ENCODE measurements at places on chromosomes 5 and 9. TPM values are rescaled to one million over a fixed set of nuclear protein-coding genes. Genes with fewer than 3 reads are reported as not detected.

GRCh38 chr5:154395407-154396106, 50.2 kb upstream of the SAP30L start:
- H3K4me3 ChIP-seq, result no peak overlapping the region
- H3K36me3 ChIP-seq, result peaks cover 14% of the 10 kb centered on the region

GRCh38 chr5:61823065-61823464, 482.9 kb upstream of the KIF2A start:
- no peak overlapping the region for H3K27ac ChIP-seq
- no peaks in the 10 kb centered on the region for H3K27me3 ChIP-seq
- H3K4me1 ChIP-seq, result peaks cover 17% of the 10 kb centered on the region
- no peak for DNase-seq
- no peak overlapping the region for H3K4me3 ChIP-seq

The LURAP1L gene
- polyA plus RNA-seq, result 24.9 TPM

The RNF183 gene
- 0.12 TPM for polyA plus RNA-seq

DNA sequence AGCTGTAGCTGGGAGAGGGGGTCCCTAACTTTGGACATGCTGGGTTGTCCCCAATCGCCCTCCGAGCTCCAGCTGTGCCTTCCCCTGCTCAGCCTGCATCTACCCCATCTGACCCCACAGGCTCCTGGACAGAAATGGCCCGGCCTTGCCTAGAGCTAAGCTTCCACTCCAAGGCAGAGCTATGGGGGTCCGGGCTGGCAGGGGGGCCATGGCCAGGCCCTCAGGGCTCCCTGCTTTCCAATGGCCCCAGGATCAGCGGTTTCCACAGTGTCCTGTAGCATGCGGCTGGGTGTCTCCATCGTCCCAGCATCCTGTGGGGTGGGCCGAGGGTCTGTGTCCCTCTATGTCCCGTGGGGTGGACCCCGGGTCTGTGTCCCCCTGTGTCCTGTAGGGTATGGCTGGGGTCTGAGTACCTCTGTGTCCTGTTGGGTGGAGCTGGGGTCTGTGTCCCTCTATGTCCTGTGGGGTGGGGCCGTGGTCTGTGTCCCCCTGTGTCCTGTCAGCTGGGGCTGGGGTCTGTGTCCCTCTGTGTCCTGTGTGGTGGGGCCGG, 130.6 kb downstream of the RXRA start:
- H3K27me3 ChIP-seq, result no peaks in the 10 kb centered on the region
- no peaks in the 10 kb centered on the region for H3K36me3 ChIP-seq
- H3K27ac ChIP-seq, result peak overlapping the region; percentile 93
- DNase-seq, result no peak
- no peak overlapping the region for H3K4me3 ChIP-seq

- H3K4me3 ChIP-seq, result no peak overlapping the region
- no peaks in the 10 kb centered on the region for H3K27me3 ChIP-seq
- H3K4me1 ChIP-seq, result no peaks in the 10 kb centered on the region
- DNase-seq, result no peak
- no peak overlapping the region for H3K27ac ChIP-seq
Measured at GRCh38 chr5:120239086-120239485, 225.0 kb upstream of the PRR16 start.

GRCh38 chr5:37703841-37704241, 136.0 kb downstream of the GDNF start:
- H3K27ac ChIP-seq, result no peak overlapping the region
- no peaks in the 10 kb centered on the region for H3K27me3 ChIP-seq
- H3K4me3 ChIP-seq, result no peak overlapping the region
- no peak for DNase-seq
- H3K36me3 ChIP-seq, result no peaks in the 10 kb centered on the region

The SHROOM1 gene
- polyA plus RNA-seq, result 15.0 TPM

- H3K36me3 ChIP-seq, result peaks cover 3% of the 10 kb centered on the region
- H3K27me3 ChIP-seq, result no peaks in the 10 kb centered on the region
- H3K27ac ChIP-seq, result no peak overlapping the region
- no peaks in the 10 kb centered on the region for H3K4me1 ChIP-seq
- no peak for DNase-seq
Measured at GRCh38 chr9:112234779-112235178, 59.7 kb upstream of the SUSD1 start.

- no peaks in the 10 kb centered on the region for H3K27me3 ChIP-seq
- H3K27ac ChIP-seq, result no peak overlapping the region
- H3K4me3 ChIP-seq, result no peak overlapping the region
- no peaks in the 10 kb centered on the region for H3K4me1 ChIP-seq
Measured at GRCh38 chr5:135135530-135136226, 101.7 kb upstream of the PITX1 start.

GRCh38 chr9:131740898-131741297, 1.0 kb upstream of the RAPGEF1 start:
- no peak overlapping the region for H3K4me3 ChIP-seq

DNA sequence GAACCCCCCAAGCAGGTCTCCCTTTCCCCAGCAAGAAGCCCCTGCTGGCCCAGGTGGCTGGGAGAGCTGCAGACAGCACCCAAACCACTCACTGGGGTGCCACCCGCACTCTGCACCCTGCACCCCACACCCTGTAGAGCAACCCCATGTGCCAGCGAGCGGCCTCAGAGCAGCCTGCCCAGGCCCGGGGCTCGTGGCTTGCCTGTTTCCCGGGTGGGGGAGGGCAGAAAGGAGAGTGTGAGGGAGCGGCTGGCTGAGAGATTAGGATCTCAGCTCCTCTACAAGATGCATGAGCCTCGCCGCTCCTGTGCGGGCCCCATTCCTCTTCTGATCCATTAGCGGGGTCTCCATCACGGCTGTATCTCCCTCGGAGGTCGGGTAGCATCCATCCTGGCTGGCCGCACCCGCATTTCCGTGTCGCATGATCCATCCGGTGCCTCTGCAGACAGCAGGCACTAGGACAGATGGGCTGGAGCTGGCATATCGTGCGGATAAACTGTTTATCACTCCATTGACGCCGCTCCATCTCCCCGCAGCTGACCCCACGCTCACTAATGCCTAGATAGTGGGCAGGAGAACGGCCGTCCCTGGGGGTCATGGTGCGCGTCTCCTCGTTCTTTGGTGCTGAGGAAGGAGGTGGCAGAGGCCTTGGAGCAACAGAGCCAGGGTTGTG, 54.4 kb downstream of the MRPL36 start:
- H3K4me1 ChIP-seq, result no peaks in the 10 kb centered on the region
- peak; percentile 5 for DNase-seq
- peaks cover 4% of the 10 kb centered on the region for H3K27me3 ChIP-seq
- H3K4me3 ChIP-seq, result no peak overlapping the region

GRCh38 chr9:70390933-70391341, 23.5 kb downstream of the KLF9 start:
- H3K36me3 ChIP-seq, result no peaks in the 10 kb centered on the region
- peak overlapping the region; percentile 48 for H3K27ac ChIP-seq
- peak; percentile 20 for DNase-seq
- H3K27me3 ChIP-seq, result no peaks in the 10 kb centered on the region

- no peak overlapping the region for H3K27ac ChIP-seq
- no peaks in the 10 kb centered on the region for H3K36me3 ChIP-seq
- H3K4me1 ChIP-seq, result no peaks in the 10 kb centered on the region
- H3K4me3 ChIP-seq, result no peak overlapping the region
Measured at GRCh38 chr9:95641586-95641985, 124.8 kb upstream of the PTCH1 start.

DNA sequence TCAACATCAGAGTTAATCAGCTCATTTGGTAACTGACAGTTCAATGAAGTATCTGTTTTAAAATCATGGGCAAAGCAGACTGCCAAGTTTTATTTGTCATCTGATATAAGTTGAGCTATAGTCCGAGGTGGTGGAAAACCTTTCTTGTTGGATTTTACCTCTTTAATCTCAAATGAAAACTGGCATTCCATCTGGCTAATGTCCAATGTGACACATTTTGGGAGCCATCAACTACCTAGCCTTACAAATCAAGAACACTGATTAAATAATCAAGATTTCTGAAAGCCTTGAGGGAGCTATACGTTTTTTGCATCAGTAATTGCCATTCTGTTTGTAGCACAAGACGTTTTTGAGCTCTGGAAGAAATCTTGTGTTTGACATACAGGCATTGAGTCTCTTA, 1380.5 kb upstream of the WWC1 start:
- no peak overlapping the region for H3K27ac ChIP-seq
- DNase-seq, result no peak
- no peaks in the 10 kb centered on the region for H3K4me1 ChIP-seq
- no peak overlapping the region for H3K4me3 ChIP-seq
- H3K36me3 ChIP-seq, result no peaks in the 10 kb centered on the region

The FRMD3 gene
- 1.6 TPM for polyA plus RNA-seq

DNA sequence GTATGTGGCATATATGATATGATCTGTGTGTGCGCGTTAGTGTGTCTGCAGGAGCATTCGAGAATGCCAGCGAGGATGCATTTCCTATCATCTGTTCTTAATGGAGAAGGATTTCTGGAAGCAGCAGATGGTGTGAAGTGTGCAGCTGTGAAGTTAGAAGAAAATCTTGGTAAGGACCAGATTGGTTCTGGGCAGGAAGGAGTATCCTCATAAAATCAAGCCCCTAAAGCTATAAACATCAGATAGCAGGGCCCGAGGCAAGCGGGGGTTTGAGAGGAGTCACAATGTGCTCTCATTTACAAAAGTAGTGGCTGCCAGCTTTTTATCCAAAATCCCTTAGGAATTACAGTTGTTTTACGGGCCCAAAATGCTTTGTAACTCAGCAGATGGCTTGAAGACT, 40.0 kb downstream of the DAPK1 start:
- no peak overlapping the region for H3K4me3 ChIP-seq
- H3K27ac ChIP-seq, result no peak overlapping the region
- no peaks in the 10 kb centered on the region for H3K36me3 ChIP-seq
- no peaks in the 10 kb centered on the region for H3K27me3 ChIP-seq

GRCh38 chr5:123701511-123702200, 189.7 kb downstream of the CSNK1G3 start:
- no peak overlapping the region for H3K4me3 ChIP-seq
- H3K36me3 ChIP-seq, result no peaks in the 10 kb centered on the region
- DNase-seq, result no peak
- no peaks in the 10 kb centered on the region for H3K4me1 ChIP-seq

DNA sequence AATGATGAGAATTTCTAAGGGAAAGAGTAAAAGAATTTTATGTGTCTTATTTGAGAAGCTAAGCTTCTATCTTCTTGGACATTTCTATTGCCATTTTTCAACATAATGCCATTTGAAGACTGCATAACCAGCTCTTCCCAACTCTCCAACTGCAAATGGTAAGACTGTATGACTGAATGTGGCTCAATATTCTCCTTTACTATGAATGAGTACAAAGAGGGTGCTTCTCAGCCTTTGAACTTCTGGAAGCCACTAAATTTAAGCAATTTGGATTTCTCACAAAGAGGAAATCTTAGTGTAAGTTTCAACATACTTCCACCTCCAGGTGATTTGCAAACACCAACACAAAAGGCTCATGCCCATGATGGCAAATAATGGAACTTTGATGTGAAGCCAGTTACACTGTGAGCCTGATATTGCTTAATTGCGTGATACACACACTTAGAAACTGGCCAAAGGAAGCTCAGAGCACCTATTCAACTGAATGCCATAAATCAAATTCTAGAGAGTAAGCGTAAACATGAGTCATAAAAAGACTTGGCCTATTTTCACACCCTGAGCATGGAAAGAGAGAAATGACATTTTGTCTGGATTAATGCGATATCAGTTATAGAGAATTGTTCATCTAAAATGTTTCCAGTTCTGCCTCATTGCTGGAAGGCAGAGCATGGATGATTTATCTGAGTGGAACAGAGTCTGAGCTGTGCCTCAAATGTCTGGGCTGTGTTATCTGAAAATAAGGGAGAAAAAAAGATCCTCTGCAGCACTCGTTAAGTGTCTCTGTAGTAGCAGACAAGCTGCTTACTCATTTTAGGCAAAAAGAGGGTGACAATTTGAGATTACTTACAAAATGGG, 145.3 kb downstream of the PLK2 start:
- no peaks in the 10 kb centered on the region for H3K27me3 ChIP-seq
- no peak for DNase-seq
- no peaks in the 10 kb centered on the region for H3K36me3 ChIP-seq
- H3K4me1 ChIP-seq, result no peaks in the 10 kb centered on the region
- H3K27ac ChIP-seq, result no peak overlapping the region

The HTR1A gene
- not detected for polyA plus RNA-seq

The NFIB gene
- polyA plus RNA-seq, result 7.3 TPM

The TAS2R1 gene
- not detected for polyA plus RNA-seq

- no peaks in the 10 kb centered on the region for H3K36me3 ChIP-seq
- H3K27me3 ChIP-seq, result no peaks in the 10 kb centered on the region
- H3K27ac ChIP-seq, result no peak overlapping the region
- peaks cover 14% of the 10 kb centered on the region for H3K4me1 ChIP-seq
- H3K4me3 ChIP-seq, result no peak overlapping the region
Measured at GRCh38 chr9:15155323-15155722, 151.7 kb downstream of the TTC39B start.

DNA sequence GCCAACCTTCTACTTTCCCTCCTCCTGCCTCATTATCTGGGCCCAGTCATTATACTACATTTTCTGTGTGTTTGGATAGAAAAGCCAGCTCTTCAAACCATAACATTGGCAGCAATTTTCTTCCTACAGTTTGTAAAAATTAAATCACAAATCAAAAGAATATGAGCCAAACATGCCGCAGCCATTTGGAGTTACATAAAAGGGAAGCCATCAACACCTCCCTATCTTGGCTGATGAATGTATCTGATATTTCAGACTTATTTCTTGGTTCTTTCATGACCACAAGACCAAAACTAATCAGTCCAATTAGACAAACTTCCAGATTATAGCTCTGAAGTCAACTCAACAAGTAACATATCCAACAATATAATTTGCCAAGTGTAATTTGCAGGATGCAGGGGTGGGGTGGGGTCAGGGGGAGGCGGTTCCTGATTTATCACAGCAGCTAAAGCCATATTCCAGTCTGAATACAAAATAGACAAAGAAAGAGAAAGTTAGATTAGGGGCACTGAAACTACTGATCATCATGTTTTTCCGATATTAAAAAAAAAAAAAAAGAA, 89.4 kb upstream of the CNTLN start:
- no peaks in the 10 kb centered on the region for H3K27me3 ChIP-seq
- H3K4me3 ChIP-seq, result no peak overlapping the region
- H3K36me3 ChIP-seq, result no peaks in the 10 kb centered on the region
- no peak overlapping the region for H3K27ac ChIP-seq
- H3K4me1 ChIP-seq, result no peaks in the 10 kb centered on the region

The ZMYND19 gene
- polyA plus RNA-seq, result 15.4 TPM

- H3K4me3 ChIP-seq, result no peak overlapping the region
- no peak overlapping the region for H3K27ac ChIP-seq
- no peaks in the 10 kb centered on the region for H3K27me3 ChIP-seq
- no peaks in the 10 kb centered on the region for H3K4me1 ChIP-seq
- no peak for DNase-seq
Measured at GRCh38 chr5:153702265-153702664, 211.8 kb downstream of the GRIA1 start.

DNA sequence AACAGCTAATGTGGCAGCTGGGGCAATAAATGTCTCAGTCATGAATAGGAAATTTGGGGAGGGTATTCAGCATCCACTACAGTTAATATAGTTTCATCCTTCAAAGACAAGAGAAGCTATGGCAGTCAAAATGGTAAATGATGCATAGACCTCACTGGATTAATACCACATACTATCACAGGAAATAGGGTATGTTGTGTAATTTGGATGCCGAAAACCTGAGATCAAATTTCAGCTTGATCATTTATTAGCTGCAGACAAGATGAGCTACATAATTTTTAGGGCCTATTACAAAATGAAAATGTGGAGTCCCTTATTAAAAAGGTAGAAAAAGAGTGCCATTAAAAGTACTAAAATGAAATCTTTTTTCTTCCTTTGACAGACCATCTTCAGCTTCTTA, 112.6 kb upstream of the MTAP start:
- H3K4me1 ChIP-seq, result no peaks in the 10 kb centered on the region
- no peaks in the 10 kb centered on the region for H3K36me3 ChIP-seq
- no peak overlapping the region for H3K4me3 ChIP-seq
- H3K27me3 ChIP-seq, result no peaks in the 10 kb centered on the region
- DNase-seq, result no peak
- no peak overlapping the region for H3K27ac ChIP-seq

Data from lung (tissue), 17 donors.